ENCODE measurements at places on chromosomes 1 and 21. TPM values are rescaled to one million over a fixed set of nuclear protein-coding genes. Genes with fewer than 3 reads are reported as not detected.

The AK5 gene
- total RNA-seq: 7.4 TPM

The PTCH2 gene
- total RNA-seq: 0.18 TPM

The CD101 gene
- under 0.01 TPM for total RNA-seq

The ENAH gene
- total RNA-seq: 104 TPM

The ANGPTL3 gene
- total RNA-seq: not detected

The RCAN3 gene
- total RNA-seq: 1.3 TPM

The PRAMEF6 gene
- total RNA-seq: not detected

The STUM gene
- not detected for total RNA-seq

The KCNE1 gene
- total RNA-seq: 0.18 TPM

The FNBP1L gene
- 68.2 TPM for total RNA-seq

The ACOT11 gene
- total RNA-seq: 1.5 TPM

The F13B gene
- not detected for total RNA-seq

The DPT gene
- total RNA-seq: not detected

The NAV1 gene
- total RNA-seq: 51.8 TPM

The SOX13 gene
- 20.0 TPM for total RNA-seq

The PDZK1IP1 gene
- total RNA-seq: not detected

The CACNA1S gene
- total RNA-seq: not detected

The SPOCD1 gene
- 33.4 TPM for total RNA-seq

The OR2T35 gene
- total RNA-seq: not detected

The BSND gene
- not detected for total RNA-seq

The SFN gene
- total RNA-seq: not detected

The ACTA1 gene
- not detected for total RNA-seq

The G0S2 gene
- total RNA-seq: 14.4 TPM

The IL10 gene
- not detected for total RNA-seq

The KIAA0040 gene
- 17.3 TPM for total RNA-seq

The SYT2 gene
- total RNA-seq: not detected

The ADGRB2 gene
- total RNA-seq: 1.2 TPM

The RUSC1 gene
- total RNA-seq: 10.1 TPM

The SV2A gene
- total RNA-seq: 1.6 TPM

The LYPD8 gene
- not detected for total RNA-seq

The CDA gene
- total RNA-seq: 0.66 TPM

The KCNA2 gene
- not detected for total RNA-seq

The SLC44A5 gene
- total RNA-seq: 9.1 TPM

The UBASH3A gene
- total RNA-seq: not detected

The FAM43B gene
- total RNA-seq: not detected

The TXLNA gene
- 73.1 TPM for total RNA-seq

The ZFP69B gene
- total RNA-seq: 3.2 TPM

The CD160 gene
- not detected for total RNA-seq

The SRSF11 gene
- 91.7 TPM for total RNA-seq

The TTC4 gene
- total RNA-seq: 19.3 TPM

The WDR4 gene
- 16.0 TPM for total RNA-seq
